ENCODE measurements at places on chromosomes 13 and 19. TPM values are rescaled to one million over a fixed set of nuclear protein-coding genes. Genes with fewer than 3 reads are reported as not detected.

DNA sequence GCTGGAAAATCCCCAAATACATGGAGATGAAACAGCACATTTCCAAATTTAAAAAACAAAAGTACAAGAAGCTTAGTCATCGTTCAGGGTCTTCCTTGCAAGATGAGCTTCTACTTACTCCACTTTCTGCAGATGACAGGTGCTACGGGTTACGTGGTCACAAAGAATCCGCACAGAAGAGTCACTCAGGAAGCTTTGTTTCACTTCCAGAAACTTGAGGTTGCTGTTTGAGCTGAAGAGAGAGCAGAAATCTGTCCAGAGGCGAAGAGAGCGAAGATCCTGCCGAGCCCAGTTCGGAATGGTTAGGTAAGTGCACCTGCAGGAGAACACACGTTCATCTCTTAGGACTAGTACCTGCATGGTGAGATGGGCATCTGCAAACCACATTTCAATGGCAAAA, 9.4 kb downstream of the NLRP7 start:
- H3K4me1 ChIP-seq: no peaks in the 10 kb centered on the region
- H3K36me3 ChIP-seq: no peaks in the 10 kb centered on the region
- no peak overlapping the region for H3K27ac ChIP-seq
- no peak overlapping the region for H3K4me3 ChIP-seq
- peaks cover 10% of the 10 kb centered on the region for H3K27me3 ChIP-seq

- peaks cover 41% of the 10 kb centered on the region for H3K27me3 ChIP-seq
- H3K36me3 ChIP-seq: peaks cover 7% of the 10 kb centered on the region
- H3K27ac ChIP-seq: no peak overlapping the region
- peak overlapping the region; percentile 13 for H3K4me3 ChIP-seq
- H3K4me1 ChIP-seq: peaks cover 6% of the 10 kb centered on the region
- no peak for DNase-seq
These were observed 2.5 kb upstream of the LHB start for GRCh38 chr19:49019242-49019932.

DNA sequence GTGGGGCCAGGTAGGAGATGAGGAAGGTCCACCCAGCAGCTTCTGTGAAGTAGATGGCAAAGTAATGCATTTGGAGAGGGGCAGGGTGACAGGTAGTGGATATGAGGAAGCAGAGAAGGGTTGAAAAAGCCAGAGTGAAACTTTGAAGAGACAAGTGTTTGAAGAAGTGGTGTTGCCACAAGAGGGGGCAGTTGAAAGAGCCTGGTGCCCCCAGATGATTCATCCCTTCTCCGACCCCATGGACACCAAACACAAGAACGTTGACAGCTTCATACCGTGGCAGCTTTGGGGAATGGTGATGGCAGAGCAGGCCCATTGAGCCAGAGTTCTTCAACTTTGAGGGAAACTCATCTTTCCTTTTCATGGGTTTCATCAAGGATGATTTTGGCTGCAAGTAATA, 19.9 kb downstream of the IFNL3 start:
- DNase-seq: no peak
- no peak overlapping the region for H3K4me3 ChIP-seq
- no peaks in the 10 kb centered on the region for H3K36me3 ChIP-seq
- H3K27ac ChIP-seq: no peak overlapping the region
- no peaks in the 10 kb centered on the region for H3K4me1 ChIP-seq

DNA sequence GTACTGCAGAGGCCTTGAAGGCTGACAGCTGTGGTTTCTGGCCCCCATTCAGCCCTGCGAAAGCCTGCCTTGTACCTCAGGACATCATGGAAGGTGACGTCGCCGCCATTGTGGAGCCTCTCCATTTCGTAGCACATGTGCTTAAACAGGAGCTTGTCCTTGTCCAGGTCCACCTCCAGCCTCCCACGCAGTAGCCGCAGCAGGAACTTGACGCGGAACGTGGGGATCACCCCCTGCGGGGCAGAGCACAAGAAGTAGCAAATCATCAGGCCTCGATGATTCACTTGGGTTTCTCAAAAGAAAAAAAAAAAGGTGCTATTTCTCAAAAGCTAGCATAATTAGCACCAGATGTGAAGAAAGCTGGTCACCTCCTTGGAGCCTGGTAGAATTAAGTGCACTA, 351.0 kb downstream of the NALCN start:
- no peak overlapping the region for H3K4me3 ChIP-seq
- H3K4me1 ChIP-seq: no peaks in the 10 kb centered on the region
- no peak overlapping the region for H3K27ac ChIP-seq

The CEACAM16 gene
- not detected for total RNA-seq

The ATP8A2 gene
- 35.8 TPM for total RNA-seq

All from mesothelial cell of epicardium (in vitro differentiated cells).